ENCODE measurements at places on chromosomes 12 and 14.

DNA sequence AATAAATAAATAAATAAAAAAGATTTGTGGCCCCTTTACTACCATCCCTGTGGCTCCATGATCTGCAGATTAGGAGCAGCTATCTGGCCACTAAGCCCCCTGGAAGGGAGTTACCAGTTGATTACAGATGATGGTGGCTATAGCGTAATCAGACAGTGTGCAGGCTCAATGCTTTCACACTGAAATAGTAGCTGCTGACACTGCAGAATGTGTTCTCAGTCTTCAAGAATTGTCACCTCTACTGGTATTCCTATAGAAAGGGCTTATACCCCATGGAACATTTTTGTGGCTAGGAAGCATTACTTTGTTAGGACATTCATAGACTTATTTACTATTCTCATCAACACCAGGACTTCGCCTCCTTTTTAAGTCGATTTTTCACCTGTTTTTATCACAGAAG is 30.9 kb downstream of the DCAF4 start:
- no peak for DNase-seq

DNA sequence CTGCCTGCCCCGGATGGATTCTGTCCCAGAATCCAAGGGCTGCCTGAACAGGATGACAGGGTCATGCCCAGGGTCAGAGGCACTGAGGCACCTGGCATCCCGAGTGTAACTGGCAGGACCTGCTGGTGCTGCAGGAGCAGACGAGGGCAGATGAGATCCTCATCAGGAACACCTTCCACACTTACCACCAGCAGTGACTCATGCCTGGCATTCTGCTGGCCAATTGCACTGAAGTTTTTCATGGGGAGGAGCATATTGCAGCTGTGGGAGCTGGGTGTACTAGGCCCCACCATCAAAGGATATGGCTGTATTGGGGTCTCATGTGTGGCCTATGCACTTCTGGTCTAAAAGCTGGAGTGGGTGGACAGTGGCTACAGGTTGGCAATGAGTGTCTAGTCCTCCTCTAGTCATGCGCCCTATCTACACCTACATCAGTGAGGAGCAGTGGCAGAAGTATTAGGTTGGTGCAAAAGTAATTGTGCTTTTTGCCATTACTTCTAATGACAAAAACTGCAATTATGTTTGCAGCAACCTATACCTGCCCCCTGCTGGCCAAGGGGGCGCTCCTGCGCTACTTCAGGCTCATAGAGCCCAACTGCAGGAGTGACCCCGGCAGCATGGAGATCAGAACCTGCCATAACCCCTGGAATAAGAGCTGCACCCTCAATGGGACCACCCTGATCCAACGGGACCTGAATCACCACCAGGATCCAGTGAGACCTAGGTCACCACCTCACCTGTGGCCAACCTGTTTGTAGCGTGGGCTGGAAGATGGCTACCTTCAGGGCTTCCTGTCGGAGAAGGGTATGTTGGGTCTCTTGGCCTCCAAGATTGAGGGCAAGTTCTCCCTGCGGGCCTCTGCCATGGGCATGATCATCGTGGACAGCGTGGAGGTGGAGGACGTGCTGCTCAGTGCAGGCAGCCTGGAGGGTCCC is 8.0 kb upstream of the C12orf42 start:
- DNase-seq: no peak

DNA sequence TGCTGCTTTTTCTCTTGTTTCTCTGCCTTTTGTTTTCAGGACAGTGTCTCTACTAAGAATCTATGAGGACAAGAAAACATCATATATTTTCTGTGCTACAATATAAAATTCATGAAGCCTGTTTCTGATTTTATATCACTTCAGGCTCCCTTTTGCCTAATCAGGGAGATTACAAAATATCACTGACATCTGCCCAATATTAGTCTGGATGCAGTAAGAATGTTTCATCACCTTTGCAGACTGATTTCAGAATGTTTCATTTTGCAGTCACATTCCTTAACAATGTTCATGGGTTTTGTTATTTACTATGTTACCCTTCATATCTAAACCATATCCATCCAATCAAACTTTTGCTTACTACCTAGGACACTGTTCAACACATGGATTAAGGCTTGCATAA is 491 bp upstream of the CLEC6A start:
- DNase-seq: no peak

DNA sequence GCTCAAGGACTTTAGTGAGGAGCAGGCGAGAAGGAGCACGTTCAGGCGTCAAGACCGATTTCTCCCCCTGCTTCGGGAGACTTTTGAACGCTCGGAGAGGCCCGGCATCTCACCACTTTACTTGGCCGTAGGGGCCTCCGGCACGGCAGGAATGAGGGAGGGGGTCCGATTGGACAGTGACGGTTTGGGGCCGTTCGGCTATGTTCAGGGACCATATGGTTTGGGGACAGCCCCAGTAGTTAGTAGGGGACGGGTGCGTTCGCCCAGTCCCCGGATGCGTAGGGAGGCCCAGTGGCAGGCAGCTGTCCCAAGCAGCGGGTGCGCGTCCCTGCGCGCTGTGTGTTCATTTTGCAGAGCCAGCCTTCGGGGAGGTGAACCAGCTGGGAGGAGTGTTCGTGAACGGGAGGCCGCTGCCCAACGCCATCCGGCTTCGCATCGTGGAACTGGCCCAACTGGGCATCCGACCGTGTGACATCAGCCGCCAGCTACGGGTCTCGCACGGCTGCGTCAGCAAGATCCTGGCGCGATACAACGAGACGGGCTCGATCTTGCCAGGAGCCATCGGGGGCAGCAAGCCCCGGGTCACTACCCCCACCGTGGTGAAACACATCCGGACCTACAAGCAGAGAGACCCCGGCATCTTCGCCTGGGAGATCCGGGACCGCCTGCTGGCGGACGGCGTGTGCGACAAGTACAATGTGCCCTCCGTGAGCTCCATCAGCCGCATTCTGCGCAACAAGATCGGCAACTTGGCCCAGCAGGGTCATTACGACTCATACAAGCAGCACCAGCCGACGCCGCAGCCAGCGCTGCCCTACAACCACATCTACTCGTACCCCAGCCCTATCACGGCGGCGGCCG is 1.1 kb downstream of the PAX9 start:
- DNase-seq: no peak

DNA sequence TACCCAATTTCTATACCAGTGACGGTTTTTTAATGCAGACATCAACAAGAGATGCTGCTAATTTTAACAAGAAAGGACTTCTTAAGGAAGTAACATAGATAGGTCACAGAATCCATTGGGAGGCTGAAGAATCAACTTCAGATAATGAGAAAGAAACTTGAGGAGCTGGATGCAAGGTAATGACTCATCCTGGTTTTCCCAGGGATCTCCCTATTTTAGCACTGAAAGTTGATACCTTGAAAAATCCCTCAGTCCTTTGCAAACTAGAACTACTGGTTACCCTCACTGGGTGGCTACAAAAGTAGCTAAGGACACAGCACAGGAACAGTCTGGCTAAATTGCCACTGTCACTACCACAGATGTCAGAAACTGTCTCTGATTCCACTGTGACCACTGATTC is 561.9 kb downstream of the FLRT2 start:
- no peak for DNase-seq

DNA sequence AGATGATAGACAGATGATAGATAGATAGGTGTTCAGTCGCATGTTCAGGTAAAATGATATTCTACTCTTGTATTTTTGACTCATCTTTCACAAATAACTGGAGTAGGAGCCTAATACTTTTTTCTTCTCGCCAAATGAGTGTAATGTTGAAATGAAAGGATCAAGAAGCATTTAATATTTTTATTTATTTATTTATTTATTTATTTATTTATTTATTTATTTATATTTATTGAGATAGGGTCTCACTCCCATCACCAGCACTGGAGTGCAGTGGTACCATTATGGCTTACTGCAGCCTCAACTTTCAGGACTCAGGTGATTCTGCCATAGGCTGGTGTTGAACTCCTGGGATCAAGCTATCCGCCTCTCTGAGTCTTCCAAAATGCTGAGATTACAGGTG is 298.8 kb downstream of the KCNC2 start:
- no peak for DNase-seq

GRCh38 chr14:88426271-88426670 is 40.8 kb downstream of the SPATA7 start:
- DNase-seq: no peak
